Activated CD8-positive, alpha-beta memory T cell treated with anti-CD3 and anti-CD28 coated beads for 1 hour (primary cell): ENCODE measurements at places on chromosomes 2 and 18.

DNA sequence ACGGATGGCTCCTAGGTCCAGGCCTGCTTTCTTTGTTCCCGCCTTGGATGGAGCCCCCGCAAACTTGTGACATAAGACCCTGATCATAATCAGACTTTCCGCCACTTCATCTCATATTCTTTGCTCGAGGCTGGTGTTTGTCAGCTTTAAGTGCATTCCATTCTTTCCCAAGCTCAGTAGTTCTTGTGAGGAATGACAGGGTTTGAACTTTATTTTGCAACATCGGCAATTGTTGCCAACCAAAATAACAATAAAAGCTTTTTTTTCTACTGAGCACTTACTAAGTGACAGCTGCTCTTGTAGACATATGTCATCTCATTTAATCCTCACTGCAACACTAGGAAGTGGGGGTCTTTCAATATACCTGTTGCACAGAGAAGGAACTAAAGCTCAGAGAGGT, 178.8 kb upstream of the ST6GAL2 start:
- no peak for DNase-seq

GRCh38 chr2:132009874-132010521, 151.8 kb downstream of the ANKRD30BL start:
- DNase-seq = no peak

DNA sequence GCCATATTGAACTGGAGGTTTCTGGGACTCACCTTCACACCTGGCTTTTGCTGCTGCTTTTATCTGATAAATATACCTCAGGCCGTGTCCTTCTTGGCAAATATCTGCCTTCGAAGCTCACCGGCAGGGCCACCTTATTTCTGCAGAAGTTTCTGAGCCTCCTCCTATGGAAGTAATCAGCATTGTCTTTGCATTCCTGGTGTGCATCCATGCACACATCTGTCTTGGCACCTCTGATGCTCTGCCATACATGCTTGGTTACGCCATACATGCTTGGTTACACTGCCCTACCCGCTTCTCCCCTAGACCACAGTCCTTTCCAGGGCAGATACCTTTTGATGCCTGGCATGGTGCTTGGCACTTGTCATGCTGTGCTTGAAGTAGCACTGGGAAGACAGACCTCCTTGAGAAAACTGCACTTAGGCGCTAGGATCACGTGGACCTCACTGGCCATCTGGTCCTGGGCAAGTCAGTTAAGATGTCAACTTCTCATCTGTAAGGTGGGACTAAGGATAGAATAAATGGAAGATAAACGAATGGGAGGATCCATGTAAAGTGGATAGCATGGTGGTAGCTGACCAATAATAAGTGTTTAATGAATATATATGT, 66.8 kb downstream of the ZNF236 start:
- no peak for DNase-seq

- DNase-seq = no peak
These were observed 26.2 kb downstream of the CENPA start for GRCh38 chr2:26811791-26812694.

GRCh38 chr2:97734061-97735051, 21.0 kb downstream of the ZAP70 start:
- no peak for DNase-seq

GRCh38 chr2:60998628-60999545, 18.6 kb upstream of the PEX13 start:
- DNase-seq = no peak

DNA sequence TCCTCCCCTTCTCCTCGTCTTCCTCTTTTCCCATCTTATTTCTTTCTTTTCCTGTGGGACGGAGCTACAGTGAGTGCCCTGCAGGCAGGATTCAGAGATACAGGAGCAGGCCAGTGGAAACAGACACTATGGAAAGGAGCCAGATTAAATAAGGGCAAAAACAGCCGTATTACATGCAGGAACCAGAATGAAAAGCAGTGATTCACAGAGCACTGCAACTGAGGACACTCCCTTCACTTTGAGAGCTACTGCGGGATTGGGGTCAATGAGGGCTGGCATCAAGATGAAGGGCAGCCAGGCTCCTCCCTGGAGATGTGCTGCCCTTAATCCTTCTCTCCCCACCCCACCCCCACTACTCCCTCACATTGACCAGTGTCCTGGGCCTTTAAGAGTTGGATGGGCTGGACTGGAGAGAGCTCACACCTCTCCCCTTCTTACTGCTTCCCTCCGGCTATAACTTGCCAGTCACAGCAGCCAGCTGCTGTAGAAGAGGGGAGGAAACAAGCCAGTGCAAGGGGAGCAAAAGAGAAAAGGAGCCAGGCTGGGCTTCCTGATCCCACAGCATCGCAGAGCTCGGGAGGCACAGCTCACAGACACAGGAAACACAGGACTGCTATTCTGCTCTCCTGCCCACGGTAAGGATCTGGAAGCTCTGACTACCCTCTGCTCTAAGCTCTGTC, at the start of gene PLCD4:
Gene PLCD4 (plus strand): TSS at position 464 of the 680 bp plus-strand sequence. CDS start 7,841 bp downstream, outside the sequence.
- no peak for DNase-seq

GRCh38 chr2:227460070-227460485, 11.9 kb upstream of the AGFG1 start:
- DNase-seq = peak; percentile 27

DNA sequence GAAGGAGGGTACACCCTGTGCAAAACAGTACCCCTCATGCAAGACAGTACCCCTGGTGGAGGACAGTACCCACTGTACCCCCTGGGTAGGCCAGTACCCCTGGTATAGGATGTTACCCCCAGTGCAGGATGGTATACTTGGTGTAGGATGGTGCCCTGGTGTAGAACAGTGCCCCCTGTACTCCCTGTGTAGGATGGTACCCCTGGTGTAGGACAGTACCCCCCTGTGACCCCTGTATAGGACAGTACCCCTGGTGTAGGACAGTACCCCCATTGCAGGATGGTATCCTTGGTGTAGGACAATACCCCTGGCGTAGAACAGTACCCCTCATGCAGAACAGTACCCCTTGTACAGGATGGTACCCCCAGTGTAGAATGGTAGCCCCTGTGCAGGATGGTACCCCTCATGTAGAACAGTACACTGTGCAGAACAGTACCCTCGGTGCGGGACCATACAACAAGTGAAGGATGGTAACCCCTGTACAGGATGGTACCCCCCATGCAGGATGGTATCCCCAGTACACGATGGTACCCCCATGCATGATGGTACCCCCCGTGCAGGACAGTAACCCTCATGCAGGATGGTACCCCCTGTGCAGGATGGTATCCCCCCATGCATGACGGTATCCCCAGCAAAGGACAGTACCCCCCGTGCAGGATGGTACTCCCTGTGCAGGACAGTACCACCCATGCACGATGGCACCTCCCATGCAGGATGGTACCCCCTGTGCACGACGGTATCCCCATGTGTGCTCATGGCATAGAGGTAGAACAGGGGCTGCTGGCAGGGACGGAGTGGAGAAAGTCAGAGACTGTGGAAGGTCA, 248.0 kb downstream of the DCDC2C start:
- no peak for DNase-seq

- no peak for DNase-seq
These were observed 30.8 kb upstream of the PUM2 start for GRCh38 chr2:20381457-20381856.

- DNase-seq = no peak
These were observed 28.7 kb downstream of the MSH6 start for GRCh38 chr2:47811668-47812067.
